ENCODE measurements at places on chromosomes 7 and 10.

- H3K27ac ChIP-seq = no peak overlapping the region
- H3K36me3 ChIP-seq = no peaks in the 10 kb centered on the region
- no peaks in the 10 kb centered on the region for H3K27me3 ChIP-seq
- H3K4me1 ChIP-seq = no peaks in the 10 kb centered on the region
- no peak overlapping the region for H3K4me3 ChIP-seq
Observed at GRCh38 chr10:76509446-76509845, 1078.0 kb downstream of the LRMDA start.

GRCh38 chr7:29642494-29643155 is 79.0 kb downstream of the PRR15 start:
- H3K4me1 ChIP-seq = peaks cover 5% of the 10 kb centered on the region
- DNase-seq = no peak
- no peaks in the 10 kb centered on the region for H3K36me3 ChIP-seq
- H3K27me3 ChIP-seq = no peaks in the 10 kb centered on the region
- no peak overlapping the region for H3K4me3 ChIP-seq

- no peaks in the 10 kb centered on the region for H3K4me1 ChIP-seq
- peak overlapping the region; percentile 74 for H3K4me3 ChIP-seq
- no peaks in the 10 kb centered on the region for H3K27me3 ChIP-seq
- no peaks in the 10 kb centered on the region for H3K36me3 ChIP-seq
- no peak overlapping the region for H3K27ac ChIP-seq
- DNase-seq = no peak
Observed at GRCh38 chr7:39085189-39085588, 107.5 kb downstream of the POU6F2 start.

DNA sequence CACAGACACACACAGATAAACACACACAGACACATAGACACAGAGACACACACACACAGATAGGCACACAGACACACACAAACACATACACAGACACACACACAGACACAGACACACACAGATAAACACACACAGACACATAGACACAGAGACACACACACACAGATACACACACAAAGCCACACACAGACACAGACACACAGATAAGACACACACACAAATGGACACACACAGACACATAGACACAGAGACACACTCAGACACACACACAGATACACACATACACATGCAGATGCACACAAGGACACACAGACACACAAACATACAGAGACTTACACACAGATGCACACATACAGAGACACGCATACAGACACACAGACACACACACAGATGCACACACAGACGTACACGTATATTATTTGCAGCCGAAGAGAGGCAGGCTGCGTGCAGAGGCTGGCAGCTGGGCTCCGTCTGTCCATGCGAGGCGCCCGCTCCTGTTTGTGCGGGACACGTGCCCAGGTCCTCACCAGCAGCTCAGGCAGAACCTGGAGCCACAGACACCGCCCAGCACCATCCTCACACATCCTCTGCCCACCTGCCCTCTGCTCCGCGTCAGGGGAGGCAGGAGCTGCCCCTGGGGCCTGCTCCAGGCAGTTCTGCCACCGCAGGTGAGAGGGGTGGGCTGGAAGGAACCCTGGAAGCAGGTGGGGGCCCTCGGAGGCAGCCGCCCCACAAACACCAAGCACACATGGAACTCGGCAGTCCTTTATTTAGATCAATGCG is 1.2 kb downstream of the CALML5 start:
- no peak overlapping the region for H3K27ac ChIP-seq
- no peaks in the 10 kb centered on the region for H3K36me3 ChIP-seq
- no peak overlapping the region for H3K4me3 ChIP-seq
- H3K4me1 ChIP-seq = peaks cover 3% of the 10 kb centered on the region

DNA sequence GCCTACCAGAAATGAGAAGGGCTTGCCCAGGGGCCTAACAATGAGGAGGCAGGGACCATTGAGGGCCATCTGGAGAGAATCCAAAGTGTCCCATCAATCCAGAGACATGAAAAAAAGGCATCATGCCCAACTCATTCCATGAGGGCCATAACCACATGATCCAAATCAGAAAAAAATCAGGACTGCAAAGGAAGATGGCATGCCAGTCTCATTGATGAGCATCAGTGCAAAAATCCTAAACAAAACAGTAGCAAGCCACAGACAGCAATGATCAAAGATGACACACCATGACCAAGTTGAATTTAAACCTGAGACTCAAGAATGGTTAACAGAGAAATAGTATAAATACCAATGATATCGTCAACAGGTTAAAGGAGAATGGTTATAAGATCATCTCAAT is 7.0 kb upstream of the CYP3A4 start:
- H3K27ac ChIP-seq = no peak overlapping the region
- H3K27me3 ChIP-seq = no peaks in the 10 kb centered on the region
- DNase-seq = no peak
- H3K4me1 ChIP-seq = no peaks in the 10 kb centered on the region

DNA sequence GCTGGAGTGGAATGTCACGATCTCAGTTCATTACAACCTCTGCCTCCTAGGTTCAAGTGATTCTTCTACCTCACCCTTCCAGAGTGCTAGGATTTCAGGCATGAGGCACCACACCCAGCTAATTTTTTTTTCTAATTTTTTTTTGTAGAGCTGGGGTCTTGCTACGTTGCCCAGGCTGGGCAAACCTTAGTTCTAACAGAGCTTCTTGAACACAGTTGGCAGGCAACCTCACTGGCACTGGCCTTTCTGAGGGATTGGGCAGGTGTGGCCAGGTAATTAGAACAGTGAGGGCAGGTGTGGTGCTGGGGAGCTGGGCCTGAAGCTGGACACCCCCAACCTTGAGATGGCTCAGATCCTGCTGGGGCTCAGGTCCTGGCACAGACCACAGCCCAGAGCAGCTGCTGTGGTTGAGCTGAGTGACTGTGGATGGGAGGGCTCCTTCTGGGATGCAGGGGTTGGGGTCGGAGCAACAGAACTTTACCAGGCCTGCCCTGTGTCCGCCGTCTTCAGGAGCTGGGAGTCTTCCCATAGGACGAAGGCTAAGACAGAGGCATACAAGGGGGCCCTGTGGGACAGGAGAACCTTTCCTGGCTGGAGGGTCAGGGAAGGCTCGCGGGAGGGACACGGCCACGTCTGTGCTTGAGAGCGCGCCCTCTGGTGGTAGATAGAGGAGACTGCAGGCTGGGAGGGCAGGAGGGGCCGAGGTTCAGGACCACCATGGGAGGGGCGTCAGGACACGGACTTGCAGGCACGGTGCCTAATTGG is 48.2 kb downstream of the COL26A1 start:
- H3K27ac ChIP-seq = no peak overlapping the region
- H3K36me3 ChIP-seq = peaks cover 6% of the 10 kb centered on the region
- no peaks in the 10 kb centered on the region for H3K27me3 ChIP-seq
- no peak overlapping the region for H3K4me3 ChIP-seq
- peak; percentile 97 for DNase-seq

DNA sequence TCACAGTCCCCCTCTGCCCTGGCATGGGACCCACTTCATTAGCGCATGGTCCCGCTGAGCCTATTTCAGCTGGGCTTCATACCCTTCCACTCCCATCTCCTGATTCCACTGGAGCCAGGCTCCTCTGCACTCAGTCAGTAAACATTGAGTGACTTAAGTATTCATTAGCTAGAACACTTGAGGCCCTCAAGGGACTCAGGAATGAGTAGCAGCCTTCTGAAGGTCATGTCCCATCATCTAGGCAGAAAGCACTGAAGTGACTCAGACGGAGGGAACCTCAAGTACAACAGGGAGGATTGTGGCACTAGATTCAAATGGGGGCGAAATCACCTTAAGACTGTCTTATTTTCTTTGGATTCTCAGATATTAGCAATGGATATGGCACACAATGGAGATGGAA is 186.6 kb upstream of the INHBA start:
- no peaks in the 10 kb centered on the region for H3K36me3 ChIP-seq
- H3K4me1 ChIP-seq = peaks cover 3% of the 10 kb centered on the region
- no peaks in the 10 kb centered on the region for H3K27me3 ChIP-seq
- DNase-seq = no peak

DNA sequence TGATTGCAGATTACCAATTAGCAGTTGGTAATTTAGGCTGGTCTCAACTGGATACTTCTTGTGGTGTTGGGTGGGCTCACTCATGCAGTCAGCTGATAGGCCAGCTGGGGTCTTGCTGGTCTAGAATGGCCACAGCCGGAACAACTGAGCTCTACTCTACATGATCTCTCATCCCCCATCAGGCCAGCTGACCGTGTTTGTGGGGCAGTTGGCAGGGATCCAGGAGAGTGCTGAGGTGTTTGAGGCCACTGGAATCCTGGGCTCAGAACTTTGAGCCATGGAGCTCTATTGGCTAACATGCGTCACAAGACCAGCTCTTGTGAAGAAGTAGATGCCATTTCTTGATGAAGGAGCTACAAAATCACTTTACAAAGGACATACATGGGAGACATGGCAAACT is 242.4 kb downstream of the GFRA1 start:
- H3K4me3 ChIP-seq = no peak overlapping the region
- H3K4me1 ChIP-seq = no peaks in the 10 kb centered on the region
- DNase-seq = no peak
- no peaks in the 10 kb centered on the region for H3K27me3 ChIP-seq

- H3K4me1 ChIP-seq = peaks cover 4% of the 10 kb centered on the region
- H3K36me3 ChIP-seq = no peaks in the 10 kb centered on the region
- H3K27me3 ChIP-seq = no peaks in the 10 kb centered on the region
- H3K27ac ChIP-seq = no peak overlapping the region
Observed at GRCh38 chr10:59077855-59078254, 98.6 kb upstream of the PHYHIPL start.

DNA sequence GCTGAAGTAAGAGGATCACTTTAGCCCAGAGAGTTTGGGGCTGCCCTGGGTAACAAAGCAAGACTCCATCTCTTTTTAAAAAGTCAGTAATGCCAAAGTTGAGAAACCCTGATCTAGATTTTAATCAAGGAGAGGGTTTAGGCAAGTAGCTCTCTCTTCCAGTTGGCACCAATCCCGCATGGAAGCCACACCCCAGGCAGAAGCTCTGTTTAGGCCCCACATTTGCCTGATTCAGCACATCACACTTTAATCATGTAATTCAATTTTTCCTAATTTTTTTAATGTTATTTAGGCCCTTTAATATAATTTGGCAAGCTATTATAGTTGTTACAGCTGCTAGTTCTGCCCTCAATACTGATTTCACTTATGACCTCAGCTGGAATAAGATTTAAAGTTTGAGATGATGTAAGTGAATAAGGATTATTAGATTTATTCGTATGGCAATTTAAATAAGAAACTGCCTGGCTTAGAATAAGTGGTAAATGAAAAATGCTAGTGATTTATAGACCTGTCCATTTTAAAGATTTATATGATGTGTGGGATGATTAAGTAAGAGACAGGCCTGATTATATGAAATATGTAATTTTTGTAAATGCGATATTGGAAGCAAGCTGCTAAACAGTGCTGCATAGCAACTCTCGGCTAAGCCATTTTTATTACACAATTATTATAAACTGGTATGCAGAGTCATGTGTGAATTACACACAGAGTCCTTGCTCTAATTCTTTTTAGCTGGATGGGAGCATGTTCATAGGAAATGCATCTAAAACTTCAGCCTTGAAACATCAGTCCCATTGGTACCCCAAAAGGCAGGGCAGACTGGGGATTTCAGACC is 80.2 kb upstream of the NFE2L3 start:
- no peaks in the 10 kb centered on the region for H3K36me3 ChIP-seq
- no peak overlapping the region for H3K27ac ChIP-seq
- no peak for DNase-seq
- no peak overlapping the region for H3K4me3 ChIP-seq
- H3K27me3 ChIP-seq = no peaks in the 10 kb centered on the region

- no peaks in the 10 kb centered on the region for H3K27me3 ChIP-seq
- H3K36me3 ChIP-seq = no peaks in the 10 kb centered on the region
- no peaks in the 10 kb centered on the region for H3K4me1 ChIP-seq
- no peak overlapping the region for H3K4me3 ChIP-seq
- no peak overlapping the region for H3K27ac ChIP-seq
Observed at GRCh38 chr10:59750155-59750945, 2.9 kb downstream of the MRLN start.

DNA sequence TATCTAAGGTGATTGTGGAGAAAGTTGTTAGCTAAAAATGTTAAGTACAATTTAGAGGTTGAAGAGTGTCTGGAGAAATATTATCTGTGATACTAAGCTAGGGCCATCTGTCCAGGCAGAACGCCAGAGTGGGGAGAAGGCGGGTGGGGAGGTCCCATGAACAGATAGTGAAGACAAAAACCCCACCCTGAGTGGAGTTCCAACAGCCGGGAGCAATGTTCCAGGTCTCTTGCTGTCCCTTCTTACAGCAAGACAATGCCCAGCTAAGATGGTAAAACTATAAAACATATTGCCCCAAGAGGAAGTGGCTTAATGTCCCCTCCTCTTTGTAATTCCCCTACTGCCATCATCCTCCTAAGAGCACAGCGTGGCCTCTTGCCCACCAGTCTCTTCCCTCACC is 10.4 kb upstream of the IL15RA start:
- H3K4me1 ChIP-seq = no peaks in the 10 kb centered on the region
- no peak overlapping the region for H3K4me3 ChIP-seq
- no peaks in the 10 kb centered on the region for H3K36me3 ChIP-seq
- H3K27ac ChIP-seq = no peak overlapping the region
- no peak for DNase-seq

DNA sequence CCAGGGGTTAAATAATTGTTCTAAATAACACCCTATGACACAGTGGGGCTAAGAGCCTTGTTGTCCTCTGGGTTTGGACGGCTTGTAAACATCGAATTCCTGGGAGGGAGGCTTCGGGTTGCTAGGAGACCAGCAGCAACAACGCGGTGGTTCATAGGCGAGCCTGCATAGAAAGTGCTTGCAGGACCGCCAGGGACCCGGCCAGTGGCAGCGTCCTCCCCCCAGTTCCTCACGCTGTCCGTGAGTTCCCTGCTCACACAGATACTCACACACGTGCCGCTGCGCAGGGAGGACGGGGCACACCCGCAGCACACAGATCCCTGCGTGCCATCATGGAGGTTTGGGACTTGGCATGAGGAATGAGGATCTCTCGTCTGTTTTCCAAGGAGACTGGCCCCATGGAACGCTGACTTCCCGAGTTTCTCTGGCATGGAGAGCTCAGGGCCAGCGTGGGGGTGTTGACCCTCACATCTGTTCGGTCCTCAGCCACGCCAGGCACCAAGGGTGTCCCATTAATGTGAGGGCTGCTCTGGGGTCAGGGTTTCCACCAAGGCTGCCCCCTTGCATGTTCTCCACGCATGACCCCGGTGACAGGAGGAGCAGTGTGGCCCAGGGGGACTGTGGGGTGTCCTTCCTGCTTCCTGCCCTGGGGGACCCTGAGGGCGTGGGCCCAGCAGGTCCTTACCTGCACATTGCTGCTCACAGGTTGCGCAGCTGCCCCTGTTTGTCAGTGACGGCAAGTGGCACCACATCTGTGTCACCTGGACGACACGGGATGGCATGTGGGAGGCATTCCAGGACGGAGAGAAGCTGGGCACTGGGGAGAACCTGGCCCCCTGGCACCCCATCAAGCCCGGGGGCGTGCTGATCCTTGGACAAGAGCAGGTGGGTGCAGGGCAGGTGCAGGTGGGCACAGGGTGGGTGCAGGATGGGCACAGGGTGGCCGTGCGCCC is 9.7 kb downstream of the NPTX2 start:
- DNase-seq = peak; percentile 75
- no peak overlapping the region for H3K4me3 ChIP-seq
- no peaks in the 10 kb centered on the region for H3K36me3 ChIP-seq
- no peaks in the 10 kb centered on the region for H3K27me3 ChIP-seq

- no peaks in the 10 kb centered on the region for H3K36me3 ChIP-seq
- H3K27ac ChIP-seq = no peak overlapping the region
- no peak overlapping the region for H3K4me3 ChIP-seq
Observed at GRCh38 chr7:99843808-99844207, 16.0 kb downstream of the CYP3A43 start.

Data from endodermal cell (in vitro differentiated cells).